ENCODE measurements at places on chromosomes 11 and 22.
A peak's percentile ranks its signal among the peaks of the same experiment; 100 is the strongest.

DNA sequence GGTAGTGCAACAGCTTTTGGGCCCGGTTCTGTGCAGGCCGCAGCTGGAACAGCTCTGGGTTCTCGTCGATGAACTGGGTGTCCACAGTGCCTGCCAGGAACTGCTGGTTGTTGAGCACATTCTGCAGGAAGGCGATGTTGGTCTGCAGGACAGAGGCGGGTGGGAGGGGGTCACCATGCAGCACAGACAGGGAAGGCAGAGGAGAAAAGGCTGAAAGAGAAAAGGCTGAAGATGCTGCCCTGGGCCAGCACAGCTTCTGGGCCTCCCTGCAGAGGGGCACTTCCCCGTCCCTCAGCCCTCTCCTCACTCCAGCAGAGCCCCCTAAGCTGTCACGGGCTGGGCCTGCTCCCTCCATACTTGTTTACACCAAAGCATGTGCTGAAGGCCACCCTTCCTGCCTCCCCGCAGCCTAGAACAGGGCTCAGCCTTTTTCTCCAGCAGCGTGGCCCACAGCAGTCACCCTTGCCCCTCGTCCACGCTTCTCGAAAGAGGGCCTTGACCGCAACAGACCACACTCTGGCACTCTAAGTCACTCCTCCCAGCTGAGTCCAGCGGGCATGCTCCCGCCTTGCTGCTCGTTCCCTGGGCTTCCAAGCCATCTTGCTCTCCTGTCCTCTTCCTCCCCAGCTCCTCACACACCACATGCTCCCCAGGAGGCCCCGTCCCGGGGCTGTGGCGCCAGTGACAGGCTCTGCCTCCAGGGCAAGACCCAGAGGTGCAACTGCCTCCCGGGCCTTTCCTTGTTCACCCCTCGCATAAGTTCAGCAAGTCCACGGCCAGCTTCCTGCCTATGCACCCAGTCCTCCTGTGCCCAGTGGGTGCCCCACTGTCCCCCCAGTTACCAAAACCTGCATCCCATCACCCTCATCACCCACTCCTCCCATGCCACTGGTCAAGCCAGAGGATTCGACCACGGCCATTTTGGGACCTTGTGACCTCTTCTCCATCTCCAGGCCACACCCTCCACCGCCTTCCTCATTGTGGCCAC is 3.3 kb upstream of the LRFN4 start:
- no peak for DNase-seq

DNA sequence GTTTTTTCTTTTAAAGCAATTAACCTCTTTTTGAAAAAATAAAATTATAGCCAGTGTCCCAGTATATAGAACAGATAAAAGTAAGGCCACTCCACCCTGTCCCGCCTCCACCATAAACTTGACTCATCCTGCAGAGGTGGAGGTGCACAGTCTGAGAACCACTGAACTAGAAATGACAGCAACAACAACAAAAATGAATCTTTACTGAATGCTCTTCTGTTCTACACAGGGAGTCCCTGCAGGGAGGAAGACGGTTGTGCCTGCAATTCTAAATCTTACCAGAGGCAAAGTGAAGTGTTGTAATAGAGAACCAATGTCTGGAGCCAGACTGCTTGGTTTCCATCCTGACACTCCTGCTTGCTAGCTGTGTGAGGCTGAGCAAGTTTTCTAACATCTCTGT is 162.3 kb downstream of the FBXO7 start:
- DNase-seq: no peak

GRCh38 chr11:71373791-71374454 is 74.3 kb downstream of the DHCR7 start:
- no peak for DNase-seq

DNA sequence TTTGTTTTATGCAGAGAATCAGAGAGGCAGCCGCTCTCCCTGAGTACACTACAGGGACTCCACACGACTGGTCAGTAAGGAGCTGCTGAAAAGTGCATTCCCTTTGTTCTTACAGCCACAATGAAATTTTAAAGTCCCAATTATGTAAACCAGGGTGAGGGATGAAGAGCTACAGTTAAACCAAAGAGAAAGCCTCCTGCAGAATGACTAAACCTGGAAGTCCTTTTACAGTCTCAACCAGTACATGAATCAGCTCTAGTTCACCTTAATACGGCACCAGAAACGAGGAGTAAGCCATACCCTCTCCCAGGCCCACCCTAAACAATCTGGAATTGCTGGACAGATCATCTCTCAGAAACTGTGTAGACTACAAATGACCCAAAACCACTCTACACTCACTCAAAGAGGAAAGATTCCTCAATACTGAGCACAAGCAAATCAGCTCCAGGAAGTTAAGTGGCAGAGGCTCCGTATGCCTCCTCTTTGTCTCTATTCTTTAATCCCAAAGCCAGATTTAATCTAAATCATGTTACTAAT is 113.1 kb downstream of the RBFOX2 start:
- peak; percentile 48 for DNase-seq

DNA sequence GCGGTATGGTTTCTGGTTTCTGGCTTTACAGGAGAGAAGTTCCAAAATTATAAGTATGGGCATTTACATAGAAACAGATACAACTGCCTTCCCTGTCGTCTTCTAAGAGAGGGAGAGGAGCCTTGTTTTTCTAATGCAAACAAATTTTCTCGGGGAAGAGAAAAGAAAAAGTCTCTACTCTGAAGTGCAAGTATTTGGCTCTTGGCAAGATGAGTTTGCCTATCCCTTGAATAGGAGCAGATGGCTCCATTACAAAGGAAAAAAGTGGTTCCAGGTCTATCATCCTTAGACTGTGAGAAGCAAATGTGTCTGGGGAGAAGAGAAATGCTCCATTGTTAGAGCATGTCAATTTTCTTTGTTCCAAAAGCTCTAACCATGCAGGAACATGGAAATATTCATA is 455.6 kb downstream of the BUD13 start:
- DNase-seq: no peak

GRCh38 chr22:47533961-47534803 is 771.7 kb downstream of the TBC1D22A start:
- DNase-seq: no peak

DNA sequence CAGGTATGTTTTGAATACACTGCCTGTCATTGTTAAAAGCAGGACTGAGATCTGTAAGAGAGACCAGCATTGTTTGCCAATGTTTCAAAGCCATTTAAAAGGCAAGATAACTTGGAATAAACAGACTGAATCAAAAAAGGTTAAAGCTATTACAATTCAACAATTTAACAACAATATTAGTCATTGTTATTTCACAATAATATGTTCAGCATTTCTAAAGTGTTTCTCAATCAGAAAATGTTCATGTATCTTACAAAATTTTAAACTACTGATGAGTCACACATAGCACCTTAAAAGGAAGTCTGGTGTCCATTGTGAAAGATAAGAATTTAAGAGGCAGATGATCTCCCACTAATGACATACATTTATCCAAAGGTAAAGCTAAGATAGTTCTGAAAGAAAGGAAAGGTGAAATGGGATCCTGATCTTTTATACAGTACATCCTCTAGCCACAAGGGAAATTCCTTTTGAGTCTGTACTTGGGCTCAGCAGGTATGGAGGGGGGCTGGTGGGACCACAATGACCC is 79.7 kb downstream of the MAML2 start:
- peak; percentile 88 for DNase-seq
